ENCODE measurements at places on chromosomes 7 and 10.

GRCh38 chr7:140384894-140385545, 13.3 kb downstream of the SLC37A3 start:
- no peak for DNase-seq

DNA sequence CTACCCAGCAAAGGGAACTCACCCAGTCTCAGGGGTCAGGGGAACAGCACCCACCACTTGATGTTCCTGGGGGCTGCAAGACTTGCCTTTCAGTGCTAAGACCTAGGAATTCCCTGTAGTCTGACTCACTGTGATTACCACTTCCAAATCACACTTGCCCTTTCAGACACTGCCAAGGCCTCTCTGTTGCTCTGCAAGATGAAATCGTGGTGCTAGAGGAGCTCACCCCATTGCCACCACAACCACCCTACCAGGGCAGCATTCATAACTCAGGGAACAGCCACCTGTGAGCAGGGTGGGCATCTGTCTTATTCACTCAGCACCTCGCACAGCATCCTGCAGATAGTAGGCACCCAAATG, 36.5 kb downstream of the XPNPEP1 start:
- no peak for DNase-seq

DNA sequence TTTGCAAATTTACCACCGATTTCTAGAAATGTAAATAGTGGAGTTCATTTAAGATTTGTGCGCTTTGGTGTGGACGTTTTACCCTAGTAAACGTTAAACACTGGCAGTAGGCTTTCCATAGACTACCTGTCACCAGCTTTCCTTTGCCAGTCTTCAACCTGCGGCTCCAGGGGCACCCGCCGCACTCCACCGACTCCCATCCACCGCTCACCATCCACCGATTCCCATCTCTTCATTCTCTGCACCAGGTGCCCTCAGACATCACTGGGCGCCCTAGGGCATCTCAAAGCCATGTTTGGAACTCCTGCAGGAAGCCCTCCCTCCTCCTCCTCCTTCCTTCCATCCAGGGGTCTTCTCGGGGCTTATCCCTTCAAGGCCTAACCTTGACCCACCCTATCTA, 1.4 kb upstream of the AP5Z1 start:
- no peak for DNase-seq

DNA sequence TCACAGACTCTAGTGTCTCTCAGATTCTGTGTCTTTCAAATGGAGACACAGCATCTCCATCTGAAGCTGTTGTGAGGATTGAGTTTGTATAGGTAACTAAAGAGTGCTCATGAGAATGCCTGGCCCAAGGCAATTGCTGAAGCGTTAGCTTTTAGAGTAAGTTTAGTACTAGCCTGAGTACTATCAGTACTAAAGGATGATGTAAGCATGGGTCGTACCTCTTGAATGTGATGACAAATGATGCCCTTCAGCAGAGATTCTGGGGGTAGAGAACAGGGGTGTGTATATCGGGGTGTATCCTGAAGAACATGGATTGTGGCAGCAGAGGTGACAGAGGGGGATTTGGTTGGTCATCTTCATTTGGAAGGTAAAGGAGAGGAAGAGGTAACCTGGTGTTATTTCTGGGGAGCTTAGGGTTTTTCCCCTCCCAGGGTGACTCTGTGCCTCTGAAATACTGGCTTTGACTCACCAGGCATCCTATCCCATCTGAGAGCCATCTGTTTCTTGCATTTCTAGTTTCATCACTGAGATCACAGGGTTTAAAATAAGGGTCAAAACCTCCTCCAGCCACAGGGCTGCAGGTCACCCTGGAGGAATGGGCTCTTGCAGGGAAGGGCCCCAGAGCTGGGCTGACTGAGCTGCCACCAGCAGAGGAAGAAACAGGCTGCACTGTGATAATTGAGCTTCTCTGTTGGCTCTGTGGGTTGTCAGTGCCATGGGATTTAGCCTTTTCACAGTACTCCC, 756.0 kb downstream of the KCNMA1 start:
- no peak for DNase-seq

GRCh38 chr10:107059068-107059804, 105.3 kb downstream of the SORCS1 start:
- DNase-seq = no peak

GRCh38 chr10:94639902-94640301, 43.6 kb upstream of the CYP2C18 start:
- no peak for DNase-seq

DNA sequence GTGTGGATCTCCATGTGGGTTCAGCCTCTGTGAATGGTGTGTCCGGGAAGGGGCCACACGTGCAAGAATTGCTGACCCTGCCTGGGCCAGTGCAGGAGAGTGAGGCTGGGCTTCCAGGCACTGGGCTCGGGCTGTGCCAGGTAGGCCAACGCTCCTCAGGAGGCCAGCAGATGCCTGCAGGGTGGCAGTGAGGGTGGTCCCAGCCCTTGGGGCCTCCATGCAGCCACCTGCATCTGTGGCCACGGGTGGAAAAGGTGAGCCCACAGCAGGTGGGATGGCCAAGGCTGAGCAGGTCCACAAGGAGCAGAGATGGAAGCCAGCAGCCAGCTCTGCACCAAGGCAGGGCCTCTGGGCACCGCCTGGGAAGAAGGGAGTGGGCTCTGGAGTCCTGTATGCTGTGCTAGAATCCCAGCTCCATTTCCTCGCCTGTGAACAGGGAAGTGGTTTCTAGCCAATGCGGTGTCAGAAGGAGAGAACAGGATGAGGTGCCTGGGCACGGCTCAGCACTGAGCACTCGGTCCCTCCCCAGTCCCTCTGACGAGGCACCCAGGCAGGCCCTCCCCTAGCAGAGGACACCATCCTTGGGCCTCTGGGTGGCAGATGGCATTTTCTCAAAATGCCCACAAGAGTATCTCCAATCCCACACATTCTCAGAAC, 31.1 kb upstream of the RET start:
- DNase-seq = no peak

- DNase-seq = no peak
Observed at GRCh38 chr10:60818134-60818770, 40.0 kb downstream of the CDK1 start.

DNA sequence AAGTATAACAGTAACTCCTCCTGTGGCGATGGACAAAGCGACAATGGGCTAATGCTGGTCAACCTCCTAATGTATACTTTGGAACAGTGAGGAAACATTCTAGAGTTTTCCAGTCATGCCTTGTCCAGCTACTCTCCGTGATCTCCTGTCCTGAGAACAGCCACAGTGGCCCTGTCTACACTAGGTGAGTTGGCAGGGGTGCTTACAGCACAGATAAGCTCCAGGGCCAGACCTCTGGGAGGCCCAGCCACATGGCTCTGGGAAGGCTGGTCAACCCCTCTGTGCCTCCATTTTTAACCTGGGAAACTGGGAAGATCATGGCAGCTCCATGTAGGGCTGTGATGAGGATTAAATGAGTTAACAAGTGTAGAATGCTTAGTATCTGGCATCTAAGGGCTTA, 57.0 kb downstream of the CLEC2L start:
- no peak for DNase-seq

- no peak for DNase-seq
Observed at GRCh38 chr10:129621693-129622092, 154.7 kb downstream of the MGMT start.

GRCh38 chr10:19964625-19965024, 148.4 kb downstream of the PLXDC2 start:
- DNase-seq = no peak

DNA sequence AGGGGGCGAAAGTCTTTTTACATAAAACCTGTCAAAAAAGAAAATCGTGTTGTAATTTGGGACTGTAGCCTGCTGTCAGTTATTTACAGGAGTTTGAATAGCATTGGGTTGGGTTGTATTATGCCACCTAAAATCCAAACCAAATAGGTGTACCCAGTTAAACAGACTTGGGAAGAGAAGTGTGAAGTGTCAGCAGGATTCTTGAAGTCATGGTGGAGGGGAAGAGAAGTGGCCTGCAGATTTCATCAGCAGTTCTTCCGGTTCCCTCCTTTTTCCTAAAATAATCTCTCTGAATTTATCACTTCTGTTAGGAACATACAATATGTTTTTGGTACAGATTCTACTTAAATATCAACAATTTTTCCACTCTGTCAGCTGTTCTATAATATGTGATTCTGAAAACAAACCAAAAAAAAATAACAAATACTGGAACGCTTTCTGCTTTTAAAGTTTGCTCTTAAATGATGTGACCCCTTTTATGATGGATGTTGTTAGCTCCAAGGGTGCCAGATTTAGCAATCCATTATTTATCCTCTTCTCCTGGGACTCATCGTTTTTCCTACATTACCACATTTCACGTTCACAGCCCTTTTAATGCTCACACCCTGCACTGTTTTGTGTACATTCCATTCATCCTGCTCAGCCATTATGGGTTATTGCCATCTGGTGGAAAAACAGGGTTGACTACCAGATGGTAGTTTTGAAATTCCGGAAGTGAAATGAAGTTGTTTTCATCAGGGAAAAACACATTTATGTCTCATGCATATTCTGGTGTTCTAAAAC, 18.7 kb upstream of the ARHGAP12 start:
- DNase-seq = no peak

DNA sequence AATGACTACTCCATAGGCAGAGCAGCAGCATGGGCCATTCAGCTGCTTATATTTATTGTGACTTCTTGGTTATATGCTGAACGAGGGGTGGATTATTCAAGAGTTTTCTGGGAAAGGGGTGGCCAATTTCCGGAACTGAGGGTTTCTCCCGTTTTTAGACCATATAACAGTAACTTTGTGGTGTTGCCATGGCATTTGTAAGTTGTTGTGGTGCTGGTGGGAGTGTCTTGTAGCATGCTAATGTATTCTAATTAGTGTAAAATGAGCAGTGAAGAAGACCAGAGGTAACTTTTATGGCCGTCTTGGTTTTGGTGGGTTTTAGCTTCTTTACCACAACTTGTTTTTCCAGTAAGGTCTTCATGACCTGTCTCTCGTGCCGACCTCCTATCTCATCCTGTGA, 139.6 kb downstream of the KLF6 start:
- DNase-seq = no peak

GRCh38 chr7:149529136-149529718, 31.6 kb upstream of the ZNF746 start:
- DNase-seq = peak; percentile 15

GRCh38 chr10:69953851-69954250, 98.8 kb upstream of the MACROH2A2 start:
- no peak for DNase-seq

DNA sequence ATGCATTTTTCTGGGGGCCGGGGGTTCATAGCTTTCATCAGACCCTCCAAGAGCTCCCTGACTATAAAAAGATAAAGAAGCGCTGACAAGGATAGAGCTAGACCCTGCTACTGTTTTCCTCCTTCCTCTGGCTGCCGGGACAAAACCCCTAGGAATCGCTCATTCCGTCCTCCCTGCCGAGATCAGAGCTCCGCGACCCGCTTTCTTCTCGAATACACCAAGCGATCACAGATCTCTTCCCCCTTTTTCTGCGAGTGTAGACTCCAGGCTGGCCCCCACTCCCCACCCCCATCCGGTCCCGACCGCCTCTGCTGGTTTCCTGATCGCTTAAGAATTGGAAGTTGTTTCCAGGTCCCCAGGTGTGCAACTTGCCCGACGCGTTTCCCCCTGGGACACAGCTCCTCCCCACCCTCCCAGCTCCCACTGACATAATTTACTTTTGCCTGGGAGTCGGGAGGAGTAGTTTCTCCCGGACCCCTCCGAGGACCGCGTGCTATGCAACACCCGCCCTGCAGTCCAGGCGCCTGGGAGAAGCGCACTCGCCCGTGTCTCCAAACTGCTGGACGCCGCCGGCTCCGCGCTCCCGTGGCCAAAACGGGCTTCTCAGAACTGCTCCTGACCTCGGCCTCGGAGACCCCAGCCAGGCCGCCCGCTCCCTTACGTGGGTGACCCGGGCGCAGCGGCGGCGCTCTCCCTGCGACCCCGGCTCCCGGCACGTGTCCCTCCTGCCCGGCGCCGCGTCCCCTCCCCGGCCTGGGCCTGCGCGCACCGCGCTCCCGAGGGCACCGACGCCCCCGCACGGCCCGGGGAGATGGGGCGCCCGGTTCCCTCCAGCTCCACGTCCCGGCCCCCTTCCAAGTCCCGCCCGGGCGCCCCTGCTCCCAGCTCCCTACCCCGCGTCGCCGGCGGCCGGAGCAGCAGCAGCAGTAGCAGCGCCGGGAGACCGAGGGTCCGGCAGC, 552 bp downstream of the IL15RA start:
- peak; percentile 66 for DNase-seq

DNA sequence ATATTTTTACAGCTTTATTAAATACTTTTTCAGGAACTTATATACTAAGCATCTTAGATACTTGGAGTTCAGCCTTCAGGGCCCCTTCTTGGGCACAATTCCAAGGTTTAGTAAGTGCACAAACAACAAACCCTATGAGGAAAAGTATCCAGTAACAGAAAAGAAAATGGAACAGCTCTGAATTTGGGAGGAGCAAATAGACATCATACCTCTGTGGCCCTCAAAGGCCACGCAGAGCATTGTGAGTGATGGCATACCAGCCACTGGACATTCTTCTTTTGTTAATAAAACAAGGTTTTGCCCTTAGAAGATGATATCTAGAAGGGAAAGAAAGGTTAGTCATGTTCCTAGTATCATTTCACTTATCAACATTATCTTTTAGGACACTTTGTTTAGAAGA, 46.0 kb downstream of the ST7 start:
- DNase-seq = no peak

DNA sequence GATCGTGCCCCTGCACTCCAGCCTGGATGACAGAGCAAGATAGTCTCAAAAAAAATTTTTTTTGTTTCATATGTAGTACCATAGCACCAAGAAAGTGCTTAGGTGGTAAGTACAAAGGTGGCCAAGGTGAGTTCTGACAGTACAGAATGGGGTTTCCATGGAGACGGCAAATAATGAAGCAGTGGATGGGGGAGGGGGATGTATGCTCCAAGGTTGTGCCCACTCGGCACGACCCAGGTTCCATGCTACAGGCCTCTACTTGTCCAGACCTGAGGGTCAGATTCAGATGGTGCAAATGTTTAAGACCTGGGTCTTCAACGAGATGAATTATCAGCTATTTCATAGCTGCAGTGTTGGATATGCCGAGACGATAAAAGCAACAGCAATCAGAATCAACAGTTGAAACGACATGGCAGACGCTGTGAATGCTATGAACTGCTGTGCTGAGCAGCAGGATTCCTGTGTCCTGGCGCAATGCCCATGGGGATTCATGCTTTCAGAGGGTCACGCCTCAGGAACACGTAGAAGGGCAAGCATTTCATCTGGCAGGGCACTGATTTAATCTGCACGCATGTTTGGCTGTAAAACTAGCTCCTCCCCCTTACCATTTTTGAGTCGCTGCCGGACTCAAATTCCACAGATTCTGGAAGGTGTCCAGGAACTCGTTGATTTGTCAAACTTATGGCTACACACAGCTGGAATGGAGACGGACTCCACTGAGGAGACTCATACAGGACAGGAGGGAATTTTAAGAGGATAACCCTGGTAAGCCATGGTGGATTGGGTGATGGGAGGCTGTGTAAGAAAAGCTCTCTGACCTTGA, 256.5 kb downstream of the FRMD4A start:
- no peak for DNase-seq

- no peak for DNase-seq
Observed at GRCh38 chr7:151251689-151252560, 3.4 kb upstream of the SMARCD3 start.

GRCh38 chr7:48621076-48621475, 303.3 kb upstream of the CDC14C start:
- DNase-seq = no peak

Data from hematopoietic multipotent progenitor cell treated with erythropoietin and hydrocortisone succinate and interleukin-3 and kit ligand, for 6 days (in vitro differentiated cells).